ENCODE measurements at places on chromosomes 1 and 21.

DNA sequence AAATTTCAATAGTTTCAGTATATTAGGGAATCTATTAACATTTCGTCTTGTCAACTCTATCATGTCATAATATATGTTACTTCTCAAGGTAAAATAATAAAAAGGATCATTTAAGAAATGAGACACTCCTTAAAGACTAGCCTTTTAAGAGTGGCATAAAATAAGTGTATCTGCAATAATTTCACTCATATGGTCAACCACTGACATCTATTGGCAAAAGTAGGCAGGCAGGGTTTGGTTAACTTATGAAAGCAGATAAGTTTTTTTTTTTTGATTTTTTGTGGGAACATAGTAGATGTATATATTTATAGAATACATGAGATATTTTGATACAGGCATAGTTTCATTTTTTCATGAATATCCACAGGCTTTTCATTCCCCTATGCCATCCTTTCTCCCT lies 5.5 kb upstream of the RGS21 start:
- DNase-seq: no peak

DNA sequence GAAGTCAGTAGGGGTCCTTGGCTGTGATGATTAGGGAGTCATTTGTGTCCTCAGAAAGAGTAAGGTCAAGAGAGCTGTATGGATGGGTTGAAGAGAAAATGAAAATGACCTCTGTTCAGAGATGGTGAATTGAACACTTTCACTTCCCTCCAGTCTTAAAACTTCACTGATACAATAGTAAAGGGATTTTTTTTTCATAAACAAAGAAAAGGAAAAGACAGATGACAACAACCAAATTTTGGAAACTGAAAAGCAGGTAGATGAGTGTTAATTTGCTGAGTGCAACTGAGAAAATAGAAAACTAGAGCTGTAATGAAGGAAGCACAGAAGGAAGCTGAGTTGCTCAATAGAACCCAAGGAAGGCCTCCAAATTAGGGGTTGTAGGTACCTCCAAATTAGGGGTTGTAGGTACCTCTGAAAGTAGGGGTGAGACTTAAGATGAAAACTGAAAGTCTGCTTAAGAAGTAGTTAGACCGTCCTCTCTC lies 14.8 kb upstream of the S1PR1 start:
- DNase-seq: no peak

GRCh38 chr1:8198522-8198921 lies 119.4 kb upstream of the SLC45A1 start:
- no peak for DNase-seq

DNA sequence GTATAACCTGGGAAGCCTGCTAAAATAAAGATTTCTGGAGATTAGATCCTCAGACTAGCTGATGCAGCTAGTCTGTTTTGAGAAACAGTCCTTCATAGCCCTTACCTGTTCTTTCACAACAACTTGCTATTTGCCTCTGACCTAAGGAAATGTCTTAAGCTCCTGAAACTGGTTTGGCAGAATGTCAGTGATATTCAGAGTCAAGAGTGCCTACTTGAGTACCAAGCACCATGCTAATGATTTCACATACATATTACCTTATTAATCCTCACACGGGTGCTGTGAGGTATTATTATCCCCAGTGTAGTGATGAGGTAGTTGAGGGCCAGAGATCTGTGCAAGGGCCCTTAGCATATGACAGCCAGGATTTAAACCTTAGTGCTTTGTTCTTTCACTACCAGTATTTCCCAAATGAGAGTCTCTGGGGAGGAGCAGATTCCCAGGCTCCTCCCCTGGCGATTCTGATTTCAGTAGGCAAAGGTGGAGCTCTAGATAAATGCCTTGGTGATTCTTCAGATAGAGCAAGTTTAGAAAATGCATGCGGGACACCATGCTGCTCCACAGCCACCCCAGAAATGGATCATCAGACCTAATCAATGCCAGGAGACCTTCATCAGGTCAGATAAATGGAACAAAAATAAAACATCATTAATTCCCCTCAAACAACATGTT lies 47.4 kb upstream of the WNT2B start:
- no peak for DNase-seq

DNA sequence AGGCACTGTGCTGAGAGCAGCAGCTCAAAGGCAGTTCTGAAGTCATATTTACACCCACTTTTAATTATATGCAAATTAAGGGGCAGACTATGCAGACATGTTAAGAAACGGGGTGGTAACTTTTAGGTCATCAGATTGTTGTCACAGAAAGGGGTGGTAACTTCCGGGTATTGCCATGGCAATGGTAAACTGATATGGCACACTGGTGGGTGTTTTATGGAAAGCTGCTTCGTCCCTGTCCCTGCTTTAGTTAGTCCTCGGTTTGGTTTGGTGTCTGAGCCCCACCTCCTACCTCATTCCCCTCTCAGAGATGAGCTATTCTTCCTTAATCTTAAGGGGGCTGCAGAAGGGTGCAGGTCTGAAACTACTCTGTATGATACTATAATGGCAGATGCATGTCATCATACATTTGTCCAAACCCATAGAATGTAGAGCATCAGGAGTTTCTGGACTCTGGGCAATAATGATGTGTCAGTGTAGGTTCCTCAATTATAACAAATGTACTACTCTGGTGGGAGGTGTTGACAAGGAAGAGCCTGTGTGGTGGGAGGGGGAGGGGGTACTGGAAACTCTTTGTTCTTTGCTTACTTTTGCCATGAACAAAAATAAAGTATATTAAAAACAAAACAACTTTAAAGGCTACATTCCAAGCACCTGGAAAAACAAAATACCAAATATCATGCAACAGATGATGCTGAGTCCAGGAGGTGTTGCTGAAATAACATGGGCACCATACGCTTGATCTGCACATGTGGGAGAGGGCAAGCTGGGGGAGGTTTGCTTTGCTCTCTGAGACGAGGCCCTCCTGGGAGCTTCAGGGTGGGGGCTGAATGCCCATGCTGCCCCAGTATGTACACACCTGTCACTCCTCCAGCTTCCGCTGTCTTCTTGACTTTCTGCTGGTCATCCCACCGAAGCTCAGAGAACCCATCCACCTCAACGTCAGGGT lies 6.3 kb downstream of the PARP1 start:
- no peak for DNase-seq

DNA sequence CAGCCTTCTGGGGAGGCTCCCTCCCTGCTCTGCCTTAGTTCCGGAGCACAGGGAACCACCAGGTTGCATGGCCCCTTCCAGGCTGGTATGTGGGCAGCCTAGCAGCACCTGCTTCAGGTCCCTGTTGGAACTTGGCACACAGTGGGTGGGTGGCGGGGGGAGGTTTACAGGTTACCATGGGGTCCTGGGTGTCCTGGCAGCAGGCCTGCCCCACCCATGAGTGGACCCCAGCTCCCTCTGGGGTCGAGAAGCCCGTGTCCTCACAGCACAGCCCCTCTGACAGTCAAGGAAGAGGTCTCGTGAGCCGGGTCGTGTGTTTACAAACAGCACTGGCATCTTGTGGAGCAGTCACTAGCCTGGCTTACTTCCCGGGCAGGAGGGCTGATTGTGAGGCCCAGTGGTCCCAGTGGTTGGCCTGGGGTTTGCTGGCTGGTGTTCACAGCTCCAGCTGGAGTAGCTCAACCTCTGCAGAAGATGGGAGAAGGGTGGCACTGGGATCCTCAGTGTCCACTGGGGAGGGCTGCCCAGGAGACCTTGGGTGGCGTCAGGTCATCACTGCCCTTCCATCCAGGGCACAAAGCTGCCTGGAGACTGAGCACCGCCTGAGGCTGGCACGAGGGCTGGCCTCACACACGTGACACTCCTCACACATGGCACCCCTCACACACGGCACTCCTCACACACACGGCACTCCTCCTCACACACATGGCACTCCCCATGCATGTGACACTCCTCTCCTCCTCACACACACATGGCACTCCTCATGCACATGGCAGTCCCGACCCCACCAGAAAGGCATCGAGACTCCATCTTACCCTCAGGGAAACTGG lies 100.9 kb downstream of the RIPK4 start:
- no peak for DNase-seq

- no peak for DNase-seq
These were observed 304.6 kb downstream of the PTPRU start for GRCh38 chr1:29540801-29541357.

All from activated CD4-positive, CD25-positive, alpha-beta regulatory T cell (primary cell).